ENCODE measurements at places on chromosomes 6 and 20.

GRCh38 chr6:69390125-69390524 is 406.7 kb downstream of the LMBRD1 start:
- no peak for DNase-seq

GRCh38 chr6:124963416-124963785 is 1.2 kb downstream of the RNF217 start:
- DNase-seq, result no peak

- DNase-seq, result no peak
Observed at GRCh38 chr6:43924222-43924702, 154.3 kb downstream of the VEGFA start.

GRCh38 chr6:167089243-167090142 is 33.4 kb upstream of the CCR6 start:
- no peak for DNase-seq

GRCh38 chr6:32290886-32291450 is 67.1 kb upstream of the NOTCH4 start:
- no peak for DNase-seq

GRCh38 chr20:40493071-40493470 is 196.0 kb downstream of the MAFB start:
- DNase-seq, result no peak

- no peak for DNase-seq
Observed at GRCh38 chr6:73579851-73580246, 59.0 kb upstream of the EEF1A1 start.

DNA sequence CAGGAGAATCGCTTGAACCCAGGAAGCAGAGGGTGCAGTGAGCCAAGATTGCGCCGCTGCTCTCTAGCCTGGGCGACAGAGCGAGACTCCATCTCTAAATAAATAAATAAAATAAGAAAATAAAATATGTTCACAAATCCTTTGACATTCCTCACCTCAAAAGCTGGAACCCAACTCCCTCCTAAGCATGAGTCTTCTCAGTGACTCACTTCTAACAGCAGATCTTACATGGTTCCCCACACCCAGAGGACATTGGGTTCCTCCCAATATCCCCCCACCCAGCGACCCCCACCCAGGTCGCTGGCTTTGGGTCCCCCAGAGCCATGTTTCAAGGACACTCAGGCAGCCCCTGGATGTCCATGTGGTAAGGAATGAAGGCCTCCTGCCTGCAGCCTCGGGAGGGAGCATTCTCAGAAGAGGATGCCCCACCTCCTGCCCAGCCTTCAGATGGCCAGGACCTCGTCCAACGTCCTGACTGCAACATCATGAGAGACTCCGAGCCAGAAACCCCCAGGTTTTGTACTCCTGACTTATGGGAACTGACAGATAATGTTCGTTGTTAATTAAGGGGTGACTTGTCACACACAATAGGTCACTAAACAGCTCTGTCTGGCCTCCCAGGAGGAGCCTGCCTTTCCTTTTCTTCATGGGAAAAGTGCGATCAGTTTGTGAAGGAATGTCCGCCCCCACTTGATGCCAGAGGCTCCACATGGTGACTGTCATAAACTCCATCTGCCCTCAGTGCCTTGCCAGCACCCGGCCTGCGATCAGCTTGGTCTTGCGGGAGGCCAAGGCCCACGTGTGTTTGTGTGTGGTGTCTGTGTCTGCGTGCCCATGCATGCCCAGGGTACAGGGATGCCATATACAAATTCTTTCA is 10.1 kb upstream of the GMEB2 start:
- no peak for DNase-seq

- peak; percentile 28 for DNase-seq
Observed at GRCh38 chr6:28523241-28523622, 2.4 kb upstream of the GPX5 start.

Data from WTC11 (cell line).